ENCODE measurements at places on chromosomes 3 and 15.

DNA sequence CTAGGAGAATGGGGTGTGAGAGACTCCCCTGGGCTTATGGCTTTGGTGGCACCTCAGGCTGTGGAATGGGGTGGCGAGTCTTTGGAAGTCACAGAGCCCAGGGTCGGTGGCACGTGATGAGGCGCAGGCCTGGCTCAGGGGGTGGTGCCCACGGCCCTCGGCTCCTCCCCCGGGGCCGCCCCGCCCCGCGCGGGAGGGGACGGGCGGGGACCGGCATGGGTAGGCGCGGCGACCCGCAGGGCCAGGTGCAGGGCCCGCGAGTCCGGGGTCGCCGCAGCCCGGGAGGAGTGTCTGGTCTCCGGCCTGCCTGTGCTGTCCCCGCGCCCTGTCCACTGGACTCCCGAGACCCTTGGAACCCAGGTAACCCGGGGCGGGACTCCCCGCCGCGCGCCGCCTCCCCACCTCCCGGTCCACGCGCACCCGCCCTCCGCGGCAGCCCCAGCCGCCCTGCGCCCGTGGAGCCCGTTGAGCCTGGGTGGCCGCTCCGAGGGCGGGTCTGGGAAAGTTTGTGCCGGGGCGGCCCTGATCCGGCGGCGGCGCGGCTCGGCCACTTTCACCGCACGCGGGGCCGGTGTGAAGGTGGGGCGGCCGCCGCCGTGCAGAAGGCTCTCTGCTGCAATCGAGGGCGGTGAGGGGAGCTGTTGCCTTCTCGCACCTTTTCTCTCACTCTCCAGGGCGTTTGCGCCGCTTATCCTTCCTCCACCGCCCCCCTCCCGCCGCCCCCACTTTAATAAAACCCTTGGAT, at the start of gene PAQR5:
Gene PAQR5 (plus strand): TSS at position 216 of the 745 bp plus-strand sequence. CDS start 61,169 bp downstream, outside the sequence.
- DNase-seq = no peak

- no peak for DNase-seq
These were observed 15.9 kb upstream of the GREM1 start for GRCh38 chr15:32701863-32702262.

GRCh38 chr3:52222319-52223221, 2.9 kb downstream of the TLR9 start:
- DNase-seq = no peak

GRCh38 chr3:95037927-95038326, 975.1 kb downstream of the NSUN3 start:
- no peak for DNase-seq

DNA sequence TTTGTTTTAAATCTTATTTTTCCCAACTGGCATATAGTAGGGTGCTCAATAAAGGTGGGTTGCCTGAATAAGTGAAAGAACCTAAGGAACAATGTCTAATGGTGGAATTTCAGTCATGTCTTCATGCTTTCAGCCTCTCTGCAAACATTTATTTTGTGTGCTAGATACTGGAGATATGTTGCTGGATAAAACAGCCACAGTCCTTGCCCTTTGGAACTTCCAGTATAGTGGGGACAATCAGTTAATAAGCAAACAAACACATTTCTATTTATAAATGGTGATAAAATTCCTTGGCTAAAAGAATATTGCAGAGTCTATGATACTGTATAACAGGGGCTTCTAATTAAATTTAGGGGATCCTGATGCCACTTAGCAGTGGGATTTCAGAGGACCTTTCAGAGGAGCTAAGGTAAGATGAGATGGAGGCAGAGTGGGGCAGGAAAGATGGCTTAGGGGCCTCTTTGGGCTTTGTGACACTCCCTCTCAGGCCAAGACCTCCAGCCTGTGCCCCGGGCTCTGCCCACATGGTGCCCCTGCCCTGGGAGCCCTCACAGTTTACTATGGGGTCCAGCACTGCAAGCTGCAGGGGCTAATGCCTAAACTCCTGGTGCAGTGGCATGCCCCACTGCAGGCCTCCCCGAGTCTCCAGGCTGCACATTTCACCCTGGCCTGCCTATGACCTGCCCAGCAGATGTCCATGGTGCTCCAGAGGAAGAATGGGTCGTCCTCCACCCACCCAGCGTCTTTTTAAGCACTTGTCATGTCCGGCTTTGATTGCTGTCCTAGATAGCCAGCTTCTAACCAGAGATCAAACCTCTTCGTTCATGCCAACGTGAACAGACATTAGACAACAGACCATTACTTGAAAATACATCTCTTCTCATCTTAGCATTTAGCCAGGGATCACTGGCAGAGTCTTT, 61.6 kb upstream of the PRR23C start:
- no peak for DNase-seq

DNA sequence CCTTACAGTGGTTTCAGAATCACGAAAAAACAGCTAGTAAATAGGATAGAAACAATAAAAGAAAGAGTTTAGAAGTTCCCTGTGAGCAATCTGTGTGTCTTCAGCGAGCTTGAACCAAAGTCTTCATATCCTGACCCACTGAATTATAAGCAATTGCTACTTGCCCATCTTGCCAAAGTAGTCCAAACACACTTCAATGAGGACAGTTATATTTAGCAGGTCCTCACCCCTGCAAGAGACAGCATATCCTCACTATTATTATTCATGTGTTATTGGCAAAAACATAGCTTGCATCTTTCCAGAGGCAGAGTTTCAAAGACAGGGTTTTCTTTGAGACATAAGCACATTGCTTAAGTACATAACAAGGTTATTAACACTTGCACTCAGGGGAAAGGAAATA, 77.8 kb downstream of the FEZF2 start:
- DNase-seq = no peak

GRCh38 chr15:77769700-77770099, 137.0 kb upstream of the LINGO1 start:
- DNase-seq = no peak

GRCh38 chr3:170488802-170489201, 70.1 kb downstream of the CLDN11 start:
- no peak for DNase-seq

- no peak for DNase-seq
These were observed 306.2 kb upstream of the ATP11B start for GRCh38 chr3:182487143-182487542.

GRCh38 chr3:104977719-104978118, 389.0 kb upstream of the ALCAM start:
- no peak for DNase-seq

DNA sequence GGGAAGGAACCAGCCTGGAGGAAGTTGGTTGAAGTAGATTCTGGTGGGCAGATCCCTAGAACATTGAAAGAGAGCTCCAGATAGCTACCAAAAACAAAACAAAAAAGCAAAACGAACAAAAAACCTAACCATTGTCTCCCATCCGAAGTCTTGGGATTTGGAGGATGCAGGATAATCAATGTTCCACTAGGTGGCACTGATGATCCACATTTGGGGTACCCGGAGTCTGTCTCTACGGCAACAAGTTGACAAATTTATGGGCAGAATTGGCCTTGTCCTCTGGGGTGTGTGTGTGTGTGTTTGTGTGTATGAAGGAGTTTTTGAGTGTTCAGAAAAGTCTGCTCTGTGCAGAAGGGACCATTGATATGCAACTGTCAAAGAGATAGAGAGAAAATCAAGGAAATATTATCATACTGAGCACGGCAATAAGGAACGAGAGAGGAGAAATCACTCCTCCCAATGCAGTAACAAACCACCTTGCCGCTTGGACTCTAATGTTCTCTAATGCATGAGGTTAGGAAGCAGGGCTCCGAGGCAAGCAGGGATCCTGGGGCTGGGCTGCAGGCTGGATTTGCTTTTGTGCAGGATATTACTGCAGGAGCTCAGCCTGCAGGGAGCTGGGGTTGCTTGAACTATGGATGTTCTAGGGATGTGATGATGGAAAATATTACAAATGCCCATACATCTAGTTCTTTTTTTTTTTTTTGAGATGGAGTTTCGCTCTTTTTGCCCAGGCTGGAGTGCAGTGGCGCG, 59.8 kb upstream of the KLHL25 start:
- no peak for DNase-seq

DNA sequence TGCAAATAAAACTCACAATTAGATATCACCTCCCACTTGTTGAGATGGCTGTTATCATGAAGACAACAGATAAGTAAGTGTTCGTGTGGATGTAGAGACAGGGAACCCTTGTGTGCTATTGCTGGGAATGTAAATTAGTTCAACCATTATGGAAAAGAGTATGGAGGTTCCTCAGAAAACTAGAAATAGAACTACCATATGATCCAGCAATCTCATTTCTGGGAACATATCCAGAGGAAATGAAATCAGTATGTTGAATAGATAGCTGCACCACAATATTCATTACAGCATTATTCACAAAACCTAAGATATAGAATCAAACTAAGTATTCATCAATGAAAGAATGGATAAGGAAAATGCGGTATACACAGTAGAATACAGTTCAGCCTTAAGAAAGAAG, 418.7 kb upstream of the CNTN6 start:
- no peak for DNase-seq

DNA sequence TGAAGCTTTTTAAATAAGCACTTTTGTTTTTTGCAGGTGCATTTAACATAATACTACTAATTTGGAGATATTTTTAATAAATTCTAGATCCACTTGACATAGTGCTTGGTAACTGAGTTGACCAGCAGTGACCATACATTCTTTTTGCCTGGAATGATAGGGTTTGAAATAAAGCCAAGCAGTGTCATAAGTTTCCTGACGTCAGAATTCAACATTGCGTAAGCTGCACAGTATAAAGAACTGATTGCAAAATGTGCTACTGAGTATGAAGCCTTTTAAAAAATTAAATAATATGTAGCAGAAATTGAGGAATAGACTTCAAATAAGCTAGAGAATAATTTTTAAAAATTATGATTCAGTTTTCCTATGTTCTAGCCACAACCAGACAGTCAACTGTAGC, 454.6 kb upstream of the ARPP21 start:
- no peak for DNase-seq

DNA sequence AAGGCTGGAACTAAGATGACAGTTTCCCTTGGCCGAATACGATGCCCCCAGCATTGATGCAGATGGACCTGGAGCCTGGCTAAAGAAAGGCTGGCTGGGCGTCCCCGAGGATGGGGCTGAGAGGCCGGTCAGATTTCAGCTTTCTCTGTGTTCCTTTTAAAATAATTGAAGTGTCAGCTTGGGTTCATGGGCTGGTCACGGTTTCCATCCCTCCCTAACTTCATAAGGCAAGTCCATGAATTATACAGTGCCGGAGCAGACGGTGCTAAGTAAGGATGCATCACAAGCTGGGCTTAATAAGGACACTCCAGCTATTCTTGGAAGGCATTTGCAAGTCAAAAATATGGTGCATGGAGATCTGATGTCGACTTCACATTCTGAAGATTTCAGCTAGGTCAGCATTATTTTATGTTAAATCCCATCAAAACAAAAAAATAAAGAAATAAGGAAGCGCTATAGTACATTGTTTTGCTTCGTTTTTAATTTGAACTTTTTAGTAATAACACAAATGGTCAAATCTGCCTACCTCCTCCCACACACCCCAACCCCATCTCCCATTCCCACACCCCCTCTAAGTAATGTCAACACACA, 220.8 kb downstream of the RPLP1 start:
- no peak for DNase-seq

GRCh38 chr3:141326123-141326522, 42.2 kb upstream of the ZBTB38 start:
- no peak for DNase-seq

DNA sequence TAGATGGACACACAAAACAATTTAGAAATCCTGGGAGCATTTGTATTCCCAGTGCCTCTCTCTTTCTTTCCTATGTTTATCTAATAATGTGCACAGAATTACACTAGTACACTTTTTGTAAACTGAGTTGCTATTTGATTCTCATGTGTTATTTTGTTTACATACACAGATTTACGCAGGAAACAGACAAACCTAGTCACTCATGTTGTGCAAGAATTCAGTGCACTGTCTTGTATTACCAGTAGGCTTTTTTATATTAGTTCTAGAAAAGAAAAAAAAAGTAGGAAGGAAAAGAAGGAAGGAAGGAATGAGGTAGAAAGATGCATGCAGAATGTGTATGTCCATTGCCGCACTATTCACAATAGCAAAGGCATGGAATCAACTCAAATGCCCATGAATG, 257.4 kb downstream of the AGBL1 start:
- DNase-seq = no peak
